ENCODE measurements at places on chromosomes 3 and 15.

DNA sequence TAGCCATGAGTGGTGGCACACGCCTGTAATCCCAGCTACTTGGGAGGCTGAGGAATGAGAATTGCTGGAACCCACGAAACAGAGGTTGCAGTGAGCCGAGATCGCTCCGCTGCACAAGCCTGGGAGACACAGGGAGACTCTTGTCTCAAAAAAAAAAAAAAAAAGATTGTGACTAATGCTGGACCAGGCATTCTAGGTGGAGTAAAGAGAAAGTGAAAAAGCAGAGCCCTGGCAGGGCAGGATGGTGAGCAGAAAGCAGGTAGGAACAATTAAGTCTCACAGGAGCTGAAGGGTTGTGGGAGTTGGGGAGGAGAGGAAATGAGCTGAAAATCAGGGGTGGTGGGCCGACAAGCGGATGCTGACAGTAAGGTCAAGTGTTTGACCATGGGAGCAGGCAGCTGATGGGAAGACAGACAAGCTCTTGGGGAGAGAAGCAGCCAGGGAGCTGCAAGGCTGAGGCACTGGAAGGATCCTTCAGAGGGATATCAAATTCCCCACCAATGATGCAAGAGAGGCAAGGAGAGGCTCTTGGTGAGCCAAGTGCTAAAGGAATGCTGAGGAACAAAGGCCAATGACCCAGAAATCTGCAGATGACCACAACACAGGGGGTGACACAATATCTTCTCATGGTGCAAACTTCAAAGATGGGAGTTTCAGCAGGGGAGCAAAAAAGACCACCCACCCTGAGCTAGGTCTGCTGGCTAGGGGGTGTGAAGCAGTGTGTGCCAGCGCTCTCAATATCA lies 251.1 kb downstream of the ULK4 start:
- no peak for DNase-seq

- DNase-seq = no peak
Observed at GRCh38 chr3:168003911-168004310, 91.8 kb downstream of the GOLIM4 start.

DNA sequence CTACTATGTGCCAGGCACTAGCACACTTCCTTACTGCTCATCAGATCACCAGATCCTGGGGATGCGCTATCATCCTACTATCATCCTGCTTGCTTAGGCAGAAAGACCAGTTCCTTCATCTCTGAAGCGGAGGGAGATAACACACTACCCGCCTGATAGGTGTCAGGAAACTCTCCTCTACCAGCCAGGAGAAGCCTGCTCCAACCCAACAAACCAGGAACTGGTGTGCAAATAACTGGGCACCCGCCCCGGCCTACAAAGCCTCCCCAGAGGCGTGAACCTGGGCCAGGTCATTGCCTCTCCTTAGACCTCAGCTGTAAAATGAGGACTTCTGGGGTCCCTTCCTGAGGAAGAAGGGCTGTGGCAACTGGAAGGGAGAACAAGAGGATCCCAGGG lies 61.5 kb downstream of the HOMER2 start:
- DNase-seq = no peak

DNA sequence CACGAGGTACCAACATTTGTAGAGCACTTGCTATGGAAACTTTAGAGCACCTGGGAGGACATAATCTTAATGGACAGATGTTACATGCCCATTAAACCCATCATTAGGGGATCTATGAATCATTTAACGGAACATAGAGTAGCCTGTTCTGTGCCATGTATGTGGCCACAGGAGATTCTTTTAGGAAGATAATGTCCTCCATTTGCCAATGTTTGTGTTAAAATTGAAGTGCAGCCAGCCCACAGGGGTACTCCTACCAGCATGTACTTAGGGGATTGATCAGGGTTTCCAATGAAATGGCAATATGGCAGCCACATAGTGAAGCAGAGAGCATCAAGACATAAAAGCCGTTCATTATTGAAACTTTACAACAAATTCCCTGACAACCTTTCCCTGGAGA lies 70.7 kb downstream of the TNIK start:
- no peak for DNase-seq

DNA sequence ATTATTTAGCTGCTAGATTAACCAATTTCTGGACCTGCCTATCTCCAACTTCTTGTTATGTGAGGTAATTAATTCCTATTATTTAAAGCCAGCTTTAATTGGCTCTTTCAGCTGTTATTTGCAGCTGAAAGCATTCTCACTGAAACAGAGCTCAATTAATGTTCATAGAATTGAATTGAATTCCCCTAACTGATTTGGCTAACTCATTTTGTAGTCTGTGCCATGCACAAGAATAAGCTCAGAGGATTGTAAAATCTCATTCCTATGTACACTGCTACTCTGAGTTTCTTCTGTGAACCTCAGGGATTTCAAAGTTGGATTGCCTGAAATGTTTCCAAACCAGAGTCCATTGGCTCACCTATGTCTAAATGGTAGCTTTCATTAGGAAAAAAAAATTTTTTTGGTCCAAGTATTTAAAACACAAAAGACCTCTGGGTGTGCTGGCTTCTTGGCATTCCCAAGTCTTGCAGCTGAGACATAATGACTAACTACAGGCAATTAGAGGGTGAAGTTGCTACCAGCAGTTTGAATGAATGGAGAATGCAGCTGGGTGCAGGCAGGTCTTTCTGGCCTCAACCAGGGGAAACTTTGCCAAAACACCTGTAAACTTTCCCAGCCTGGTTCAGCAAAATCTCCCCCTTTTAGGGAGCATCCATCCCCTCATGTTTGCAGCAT lies 134.3 kb downstream of the EDEM1 start:
- no peak for DNase-seq

DNA sequence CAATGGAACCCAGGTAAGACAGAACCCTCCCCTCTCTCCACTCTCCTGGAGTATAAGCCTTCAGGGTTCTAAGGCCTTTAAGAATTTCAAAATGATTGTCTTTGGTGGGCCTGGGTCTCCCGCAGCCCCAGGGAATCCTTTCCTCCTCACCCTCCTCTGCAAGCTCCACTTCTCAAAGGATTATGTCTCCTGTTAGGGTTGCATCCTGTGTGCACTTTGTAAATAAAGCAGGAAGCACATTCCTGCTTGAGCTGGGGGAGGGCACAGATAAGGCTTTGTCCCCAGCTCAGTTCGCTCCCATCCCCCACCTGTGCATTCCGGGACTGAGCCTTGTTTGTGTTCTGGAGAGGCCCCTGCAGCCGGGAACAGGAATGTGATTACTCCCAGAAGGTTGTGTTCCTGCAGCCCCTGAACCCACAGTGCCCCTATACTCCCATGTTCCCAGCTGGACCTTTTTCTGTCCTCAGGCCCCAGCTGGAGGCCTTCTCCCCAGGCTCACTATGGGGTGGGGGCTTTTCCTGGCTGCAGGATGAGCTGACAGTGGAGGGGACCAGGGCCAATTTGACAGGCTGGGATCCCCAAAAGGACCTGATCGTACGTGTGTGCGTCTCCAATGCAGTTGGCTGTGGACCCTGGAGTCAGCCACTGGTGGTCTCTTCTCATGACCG lies 9.5 kb downstream of the TYRO3 start:
- peak; percentile 18 for DNase-seq

GRCh38 chr3:121663171-121663847 lies 2.6 kb upstream of the HCLS1 start:
- DNase-seq = no peak

DNA sequence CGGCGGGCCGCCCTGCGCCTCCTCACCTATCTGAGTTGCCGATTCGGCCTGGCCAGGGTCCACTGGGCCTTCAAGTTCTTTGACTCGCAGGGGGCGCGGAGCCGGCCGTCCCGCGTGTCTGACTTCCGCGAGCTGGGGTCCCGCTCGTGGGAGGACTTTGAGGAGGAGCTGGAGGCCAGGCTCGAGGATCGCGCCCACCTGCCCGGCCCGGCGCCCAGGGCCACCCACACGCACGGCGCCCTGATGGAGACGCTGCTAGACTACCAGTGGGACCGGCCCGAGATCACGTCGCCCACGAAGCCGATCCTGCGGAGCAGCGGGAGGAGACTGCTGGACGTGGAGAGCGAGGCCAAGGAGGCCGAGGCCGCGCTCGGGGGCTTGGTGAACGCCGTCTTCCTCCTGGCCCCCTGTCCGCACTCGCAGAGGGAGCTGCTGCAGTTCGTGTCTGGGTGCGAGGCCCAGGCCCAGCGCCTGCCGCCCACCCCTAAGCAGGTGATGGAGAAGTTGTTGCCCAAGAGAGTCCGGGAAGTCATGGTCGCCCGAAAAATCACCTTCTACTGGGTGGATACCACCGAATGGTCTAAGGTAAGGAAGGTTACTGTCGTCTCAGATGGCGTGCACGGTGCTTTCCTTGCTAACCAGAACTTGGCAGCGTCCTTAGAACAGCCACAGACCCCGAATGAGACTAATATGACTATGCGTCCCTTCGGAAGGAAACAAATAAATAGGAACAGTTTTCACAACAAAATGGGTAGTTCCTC lies 567 bp downstream of the TICRR start:
- no peak for DNase-seq

- no peak for DNase-seq
Observed at GRCh38 chr3:102733791-102734563, 299.2 kb downstream of the ZPLD1 start.

DNA sequence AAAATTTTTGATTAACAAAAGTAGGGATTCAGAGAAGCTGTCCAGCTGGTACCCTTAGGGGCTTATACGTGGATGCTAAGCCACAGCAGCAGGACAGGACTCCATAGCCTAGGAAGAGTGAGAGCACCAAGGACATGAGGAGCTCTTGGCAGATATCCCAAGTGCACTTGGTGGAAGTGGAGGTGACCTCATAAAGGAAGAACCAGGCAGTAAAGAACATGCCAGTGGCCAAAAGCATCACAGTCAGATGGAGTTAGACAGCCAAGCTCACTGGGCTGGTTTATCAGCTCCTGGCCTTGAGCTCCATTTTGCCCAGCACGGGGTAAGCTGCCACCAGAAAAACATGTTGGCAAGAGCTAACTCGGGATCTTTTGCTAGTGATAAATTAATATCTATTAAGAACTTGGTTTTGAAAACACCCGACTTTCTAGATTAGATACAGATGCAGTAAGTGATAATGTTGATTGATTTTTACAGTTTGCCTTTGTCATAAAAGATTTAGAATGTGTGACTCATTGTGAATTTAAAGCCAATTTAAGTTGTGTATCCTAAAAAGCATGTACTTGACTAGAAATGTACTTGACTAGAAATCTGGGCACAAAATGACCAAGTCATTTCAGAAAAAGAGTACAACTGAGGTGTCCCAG lies 108.0 kb downstream of the CMSS1 start:
- no peak for DNase-seq

DNA sequence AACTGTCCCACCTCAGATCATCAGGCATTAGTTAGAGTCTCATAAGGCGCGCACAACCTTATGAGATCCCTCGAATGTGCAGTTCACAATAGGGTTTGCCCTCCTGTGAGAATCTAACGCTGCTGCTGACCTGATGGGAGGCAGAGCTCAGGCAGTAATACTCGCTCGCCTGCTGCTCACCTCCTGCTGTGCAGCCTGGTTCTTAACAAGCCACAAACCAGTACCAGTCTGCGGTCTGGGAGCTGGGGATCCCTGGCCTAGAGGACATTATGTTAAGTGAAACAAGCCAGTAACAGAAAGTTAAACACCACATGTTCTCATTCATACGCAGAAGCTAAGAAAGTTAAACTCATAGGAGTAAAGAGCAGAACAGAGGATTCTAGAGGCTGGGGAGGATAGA lies 47.0 kb downstream of the MAP3K13 start:
- no peak for DNase-seq

DNA sequence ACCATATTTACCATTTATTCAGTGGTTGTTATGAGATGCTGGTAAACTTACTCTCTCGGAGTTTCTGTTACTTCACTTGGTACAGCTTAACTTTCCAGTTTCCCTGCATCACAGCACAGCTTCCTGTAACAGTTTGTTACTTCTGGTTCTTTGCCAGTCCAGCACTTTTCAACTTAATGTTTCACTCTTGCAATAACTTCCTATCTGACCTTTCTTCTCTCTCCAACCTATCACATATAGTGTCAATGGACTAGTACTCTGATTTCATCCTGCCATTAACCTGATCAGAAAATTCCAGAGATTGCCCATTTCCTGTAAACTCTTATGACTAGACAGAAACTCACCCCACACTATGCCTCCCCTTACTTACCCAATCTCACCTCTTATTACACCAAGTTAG lies 3.9 kb upstream of the ATP11B start:
- no peak for DNase-seq
